Stimulated activated CD8-positive, alpha-beta memory T cell treated with anti-CD3 and anti-CD28 coated beads, Interleukin-4, amount 100 ng/mL, for 4 hours (primary cell): ENCODE measurements at places on chromosomes 7 and 10.

DNA sequence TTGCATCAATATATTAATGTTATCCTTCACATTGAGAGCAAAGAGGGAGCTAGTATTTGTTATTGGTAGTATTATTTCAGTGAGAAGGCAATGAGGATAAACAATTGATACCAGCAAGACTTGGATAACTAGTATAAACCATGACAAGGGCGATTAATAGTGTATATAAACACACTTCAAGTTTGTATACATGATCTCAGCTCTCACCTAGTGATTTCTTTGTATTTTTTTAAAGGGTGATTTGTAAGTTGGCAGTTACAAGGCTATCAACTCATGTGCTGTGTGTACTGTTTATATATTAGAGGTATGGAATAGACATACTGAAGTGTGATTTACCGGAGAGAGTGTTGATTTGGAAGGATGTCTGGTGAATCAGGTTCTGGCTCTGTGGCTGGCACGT lies 88.0 kb downstream of the SNX10 start:
- no peak for DNase-seq

DNA sequence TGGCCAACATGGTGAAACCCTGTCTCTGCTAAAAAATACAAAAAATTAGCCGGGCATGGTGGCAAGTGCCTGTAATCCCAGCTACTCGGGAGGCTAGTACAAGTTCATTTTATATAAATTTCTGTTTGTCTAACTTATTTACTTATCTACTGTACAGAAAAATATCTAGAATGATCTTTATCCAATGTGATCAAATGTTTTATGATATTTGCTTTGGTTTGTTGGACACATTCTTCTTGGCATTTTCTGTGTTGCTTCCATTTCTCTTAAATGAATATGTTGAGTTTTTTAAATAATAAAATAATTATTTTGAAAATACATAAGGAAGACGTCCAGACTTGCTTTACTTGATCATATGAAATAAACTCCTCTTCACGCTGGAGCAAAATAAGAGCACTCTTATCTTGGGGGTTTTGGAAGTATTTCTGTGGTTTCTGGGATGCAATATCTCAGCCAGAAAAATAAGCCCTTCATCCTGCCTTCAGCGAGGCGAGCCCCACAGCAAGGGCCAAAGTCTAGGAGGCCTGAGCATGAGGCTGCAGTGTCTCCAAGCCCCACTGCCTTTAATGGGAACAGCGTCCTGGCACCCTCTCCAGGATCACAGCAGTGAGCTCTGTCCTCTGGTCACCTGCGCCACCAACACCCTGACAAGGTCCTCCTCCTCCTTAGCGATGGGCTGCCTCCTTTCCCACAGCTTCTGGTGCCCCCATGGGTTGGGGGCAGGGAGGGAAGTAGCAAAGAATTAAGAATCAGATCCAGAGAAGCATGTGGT lies 480.2 kb downstream of the KCNMA1 start:
- no peak for DNase-seq

DNA sequence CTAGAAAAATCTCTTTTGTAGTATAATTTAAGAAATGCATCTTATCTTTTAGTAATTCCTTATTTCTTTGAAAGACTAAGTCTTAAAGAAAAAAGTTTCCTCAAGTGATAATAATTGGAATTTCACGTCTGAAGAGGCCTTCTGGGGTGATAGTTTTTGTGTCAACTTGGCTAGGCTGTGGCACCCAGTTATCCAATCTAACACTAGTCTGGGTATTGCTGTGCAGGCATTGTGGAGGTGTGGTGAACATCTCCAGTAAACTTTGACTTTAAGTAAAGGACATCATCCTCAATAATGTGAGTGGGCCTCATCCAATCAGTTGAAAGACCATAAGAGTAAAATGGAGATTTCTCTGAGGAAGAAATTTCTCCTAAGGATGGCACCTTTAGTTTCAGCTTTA lies 2.3 kb upstream of the TUBAL3 start:
- no peak for DNase-seq

GRCh38 chr10:19958787-19959186 lies 142.6 kb downstream of the PLXDC2 start:
- no peak for DNase-seq

DNA sequence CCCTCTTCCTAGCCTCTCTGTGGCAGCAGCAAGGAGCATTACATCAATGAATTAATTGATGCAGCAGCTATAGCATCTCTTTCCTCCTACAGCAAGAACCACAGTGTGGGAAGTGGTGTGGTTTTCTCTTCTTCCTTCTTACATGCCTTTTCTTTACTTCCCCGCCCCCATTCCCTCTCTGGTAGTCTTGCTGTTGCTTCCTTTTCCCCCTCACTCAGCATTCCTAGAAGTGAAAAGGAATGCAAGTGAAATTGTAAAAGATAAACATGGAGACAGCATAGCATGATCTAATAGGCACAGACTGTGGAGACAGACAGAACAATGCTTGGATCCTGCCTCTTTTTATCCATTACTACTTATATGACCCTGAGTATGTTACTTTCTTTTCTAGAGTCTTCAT lies 370.5 kb upstream of the BMPER start:
- no peak for DNase-seq

DNA sequence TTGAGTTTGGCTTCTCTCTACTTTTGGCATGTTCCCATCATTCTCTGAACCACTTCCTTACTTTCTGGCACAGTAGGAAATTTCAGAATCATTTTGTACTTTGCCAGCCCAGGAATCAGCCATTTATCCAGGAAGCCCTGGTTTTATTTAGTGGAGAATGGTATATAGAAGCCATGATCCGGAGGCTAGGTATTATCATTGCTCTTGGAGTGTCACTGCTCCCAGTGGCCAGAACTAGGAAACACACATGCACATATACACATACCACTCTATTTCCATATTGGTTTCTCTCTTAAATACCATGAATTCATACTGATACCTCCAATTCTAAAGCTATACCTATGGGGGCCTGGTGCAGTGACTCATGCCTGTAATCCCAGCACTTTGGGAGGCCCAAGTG lies 36.3 kb downstream of the SUFU start:
- no peak for DNase-seq

DNA sequence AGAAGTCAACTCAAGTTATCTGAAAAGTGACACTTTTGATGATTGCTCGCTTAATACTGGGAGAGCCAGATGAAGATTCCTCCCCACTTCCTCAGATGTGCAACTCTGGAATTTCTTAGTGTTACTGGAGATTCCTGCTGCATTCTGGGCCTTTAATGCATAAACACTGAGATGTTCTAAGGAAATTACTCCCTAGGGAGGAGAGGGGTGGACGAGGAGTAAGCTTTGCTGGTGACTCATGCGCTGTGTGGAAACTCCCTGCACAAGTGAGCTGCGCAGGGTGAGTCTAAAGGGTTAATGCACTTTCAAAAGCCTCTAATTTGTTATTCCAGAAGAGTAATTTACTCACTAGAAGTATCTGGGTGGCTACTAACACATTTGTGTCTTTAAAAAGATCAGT lies 46.3 kb downstream of the EGFR start:
- no peak for DNase-seq

DNA sequence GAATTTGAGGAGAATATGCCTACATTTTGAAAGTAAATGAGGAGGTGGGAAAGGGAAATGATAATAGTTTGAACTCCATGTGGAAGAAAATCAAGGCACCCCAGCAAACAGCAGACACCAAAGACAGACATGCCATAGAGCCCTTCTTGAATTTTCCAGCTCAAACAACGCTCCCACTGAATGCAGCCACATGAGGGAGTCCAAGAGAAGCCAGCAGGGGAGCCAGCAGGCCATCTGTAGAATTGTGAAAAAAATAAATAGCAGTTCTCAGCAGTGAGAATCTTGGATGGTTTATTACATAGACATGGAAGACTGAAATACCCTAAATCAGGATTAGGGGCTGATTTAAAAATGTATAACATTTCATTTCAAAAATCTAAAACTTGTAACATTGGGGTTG lies 1567.3 kb upstream of the LRRTM3 start:
- no peak for DNase-seq

DNA sequence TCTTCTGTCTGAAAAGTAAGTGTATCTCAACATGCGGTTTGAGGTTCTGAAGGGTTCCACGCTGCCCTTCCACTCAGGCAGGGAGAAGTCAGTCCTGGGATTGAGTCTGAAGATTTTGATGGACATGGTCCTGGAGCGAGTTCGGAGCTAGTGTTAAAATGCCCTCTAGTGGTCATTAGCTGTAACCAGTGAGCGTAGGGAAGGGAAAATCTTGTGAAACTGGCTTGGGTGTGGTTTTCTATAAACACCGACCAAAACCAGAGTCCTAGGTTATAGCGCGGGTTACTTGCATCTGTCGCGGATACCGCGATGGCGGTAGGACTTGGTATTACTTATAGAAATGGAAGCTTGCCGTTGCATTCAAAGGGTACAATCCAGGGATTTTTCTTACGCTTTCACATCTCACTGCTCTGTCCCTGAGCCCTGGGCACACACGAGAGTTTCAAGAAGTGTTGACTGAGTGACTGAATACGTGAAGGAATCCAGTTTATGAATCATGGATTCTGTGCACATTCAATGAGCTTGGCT lies 348.2 kb upstream of the C7orf33 start:
- no peak for DNase-seq

DNA sequence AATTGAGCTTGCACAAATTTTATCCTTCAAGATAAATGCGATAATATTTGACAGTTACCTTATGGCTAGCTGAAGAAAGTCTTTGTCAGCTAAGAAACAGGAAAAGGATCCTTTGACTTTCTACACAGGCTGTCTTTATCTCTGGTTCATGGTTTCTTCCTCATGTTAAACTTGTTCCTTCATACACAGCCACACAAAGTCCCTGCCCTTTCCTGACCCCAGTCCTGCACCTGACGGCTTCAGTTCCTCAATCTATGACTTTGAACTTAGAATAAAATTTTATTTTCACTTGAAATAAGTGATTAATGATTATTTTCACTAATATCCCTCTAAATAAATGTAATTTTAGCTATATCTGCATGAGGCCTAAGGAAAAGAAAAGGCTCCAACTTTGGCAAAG lies 77.8 kb upstream of the PRSS1 start:
- no peak for DNase-seq

DNA sequence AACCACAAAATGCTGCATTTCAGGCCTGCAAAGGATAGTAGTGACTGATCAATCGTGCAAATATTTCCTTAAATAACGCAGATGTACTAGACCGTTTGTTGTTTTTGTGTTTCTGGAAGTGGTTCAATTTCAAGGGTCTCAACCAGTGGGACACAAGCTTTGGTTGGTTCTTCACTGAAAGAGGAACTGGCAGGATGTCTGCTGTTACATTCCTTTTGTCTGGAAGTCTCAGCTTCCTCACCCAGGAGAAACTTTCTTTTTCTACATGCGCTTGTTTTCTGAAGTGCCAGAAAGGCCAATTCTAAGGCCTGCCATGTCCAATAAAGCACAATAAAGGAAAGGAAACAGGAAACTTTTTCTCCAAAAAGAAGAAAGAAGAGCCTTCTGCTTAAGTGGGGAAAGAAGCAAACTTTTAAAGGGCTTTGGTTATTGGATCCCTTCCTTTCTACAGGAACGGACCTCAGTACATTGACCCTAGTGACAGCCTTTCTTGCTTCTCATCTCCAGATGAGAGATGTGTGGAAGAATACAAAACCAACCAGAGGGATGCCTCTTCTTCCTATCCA lies 4.1 kb downstream of the DKK1 start:
- no peak for DNase-seq

GRCh38 chr10:128047351-128047750 lies 78.9 kb downstream of the MKI67 start:
- DNase-seq: peak; percentile 61

DNA sequence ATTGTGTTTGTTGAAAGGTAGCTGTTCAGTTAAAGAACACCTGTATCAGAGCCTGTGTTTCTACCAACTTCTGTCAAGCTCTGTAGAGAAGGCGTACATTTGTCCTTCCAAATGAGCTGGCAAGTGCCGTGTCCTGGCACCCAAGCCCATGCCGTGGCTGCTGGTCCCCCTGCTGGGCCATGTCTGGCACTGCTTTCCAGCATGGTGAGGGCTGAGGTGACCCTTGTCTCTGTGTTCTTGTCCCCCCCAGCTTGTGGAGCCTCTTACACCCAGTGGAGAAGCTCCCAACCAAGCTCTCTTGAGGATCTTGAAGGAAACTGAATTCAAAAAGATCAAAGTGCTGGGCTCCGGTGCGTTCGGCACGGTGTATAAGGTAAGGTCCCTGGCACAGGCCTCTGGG lies 154.9 kb downstream of the EGFR start:
- DNase-seq: no peak

- DNase-seq: no peak
Measured at GRCh38 chr10:47113907-47114500, 186.0 kb upstream of the GDF10 start.

DNA sequence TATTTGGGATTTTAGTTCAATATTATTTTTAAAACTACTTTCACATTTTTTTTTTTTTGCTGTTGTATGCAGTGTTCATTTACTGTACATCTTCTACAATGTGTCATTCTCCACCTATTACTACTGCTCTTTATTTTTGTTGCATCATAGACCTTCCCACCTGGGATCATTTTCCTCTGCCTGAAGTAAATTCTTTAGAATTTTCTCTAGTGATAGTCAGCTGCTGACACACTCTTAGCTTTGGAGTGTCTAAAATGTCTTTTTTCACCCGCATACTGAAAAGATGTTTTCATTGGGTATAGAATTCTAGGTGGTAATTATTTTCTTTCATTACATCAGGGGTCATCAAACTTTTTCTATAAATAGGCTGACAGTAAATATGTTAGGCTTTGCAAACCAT lies 30.5 kb downstream of the CFAP43 start:
- no peak for DNase-seq

DNA sequence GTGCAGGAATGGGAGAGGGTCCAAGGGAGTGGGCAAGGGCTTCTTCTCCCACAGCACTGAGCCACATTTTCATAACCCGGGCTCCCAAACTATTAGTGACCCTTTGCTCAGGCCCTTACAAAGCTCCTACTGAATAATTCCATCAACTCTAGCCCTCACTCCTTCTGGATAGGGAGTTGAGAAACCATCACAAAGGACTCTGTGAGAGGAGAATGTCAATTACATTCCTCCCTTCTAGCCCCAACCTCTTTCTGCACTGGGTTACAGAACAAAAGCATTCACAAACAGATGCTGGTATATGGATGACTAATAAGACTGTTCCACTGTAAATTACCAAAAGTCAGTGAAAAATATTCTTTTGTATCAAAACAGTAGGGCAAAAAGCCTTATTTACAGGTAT lies 203.7 kb downstream of the SORCS1 start:
- DNase-seq: no peak

- DNase-seq: no peak
Measured at GRCh38 chr7:139687211-139687954, 90.4 kb downstream of the HIPK2 start.

- DNase-seq: no peak
Measured at GRCh38 chr7:50662996-50663395, 97.8 kb upstream of the DDC start.
